ENCODE measurements at places on chromosomes 7 and 10.

GRCh38 chr10:69413221-69413865 is 3.4 kb downstream of the TACR2 start:
- no peak for DNase-seq

- DNase-seq, result no peak
Observed at GRCh38 chr7:37899712-37900247, 16.8 kb downstream of the SFRP4 start.

GRCh38 chr7:142611566-142612236 is 137.6 kb upstream of the PRSS1 start:
- DNase-seq, result no peak

DNA sequence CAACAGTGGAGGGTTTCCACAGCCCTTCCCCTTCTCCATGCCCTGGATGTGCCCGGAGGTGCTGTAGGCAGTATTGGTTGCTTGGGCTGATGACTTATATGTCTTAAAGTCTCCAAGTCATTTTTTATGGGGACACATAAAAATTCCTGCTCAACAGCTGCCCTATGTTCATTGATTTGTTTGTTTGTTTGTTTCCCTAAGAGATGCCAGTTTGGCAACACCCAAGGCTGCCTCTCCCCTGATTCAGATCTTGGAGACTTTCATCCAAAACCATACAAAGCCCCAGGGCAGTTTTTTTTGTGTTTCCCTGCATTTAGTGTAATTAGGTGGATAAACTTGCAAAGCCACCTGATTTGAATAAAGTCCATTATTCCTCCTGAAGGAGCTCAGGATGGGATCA is 115.3 kb downstream of the PLPP4 start:
- no peak for DNase-seq

- DNase-seq, result no peak
Observed at GRCh38 chr7:155694851-155695250, 50.4 kb downstream of the RBM33 start.

DNA sequence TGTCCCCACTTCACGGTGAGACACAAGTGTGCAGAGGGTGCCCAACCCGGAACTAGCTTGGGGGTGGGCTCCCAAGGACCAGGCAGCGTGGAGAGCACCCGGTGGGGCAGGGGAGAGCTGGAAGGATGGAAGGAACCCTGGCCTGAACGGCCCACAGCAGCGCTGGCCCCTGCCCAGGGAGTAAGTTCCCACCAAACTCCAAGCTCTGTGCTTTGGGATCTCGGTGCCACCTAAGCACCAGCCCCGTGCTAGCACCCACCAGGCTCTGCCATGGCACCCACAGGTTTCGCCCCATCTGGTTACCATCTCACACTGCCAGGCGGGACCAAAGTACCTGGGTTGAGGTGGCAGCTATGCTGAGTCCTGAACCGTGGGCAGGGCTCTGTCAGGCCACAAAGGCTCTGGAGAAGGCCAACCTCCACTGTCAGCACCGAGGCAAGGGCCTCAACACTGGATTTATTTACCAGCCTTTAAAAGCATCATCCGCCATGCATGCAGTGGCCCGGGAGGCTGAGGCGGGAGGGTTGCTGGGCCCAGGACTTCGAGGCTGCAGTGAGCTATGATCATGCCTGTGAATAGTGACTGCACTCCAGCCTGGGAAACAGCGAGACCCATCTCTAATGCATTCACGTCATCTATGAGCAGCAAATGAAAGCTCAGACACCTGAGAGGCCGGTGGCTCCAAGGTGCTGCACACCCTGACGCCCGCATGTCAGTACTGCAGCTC is 16.0 kb downstream of the GPER1 start:
- no peak for DNase-seq

- DNase-seq, result no peak
Observed at GRCh38 chr7:158760936-158761335, 56.3 kb upstream of the NCAPG2 start.

DNA sequence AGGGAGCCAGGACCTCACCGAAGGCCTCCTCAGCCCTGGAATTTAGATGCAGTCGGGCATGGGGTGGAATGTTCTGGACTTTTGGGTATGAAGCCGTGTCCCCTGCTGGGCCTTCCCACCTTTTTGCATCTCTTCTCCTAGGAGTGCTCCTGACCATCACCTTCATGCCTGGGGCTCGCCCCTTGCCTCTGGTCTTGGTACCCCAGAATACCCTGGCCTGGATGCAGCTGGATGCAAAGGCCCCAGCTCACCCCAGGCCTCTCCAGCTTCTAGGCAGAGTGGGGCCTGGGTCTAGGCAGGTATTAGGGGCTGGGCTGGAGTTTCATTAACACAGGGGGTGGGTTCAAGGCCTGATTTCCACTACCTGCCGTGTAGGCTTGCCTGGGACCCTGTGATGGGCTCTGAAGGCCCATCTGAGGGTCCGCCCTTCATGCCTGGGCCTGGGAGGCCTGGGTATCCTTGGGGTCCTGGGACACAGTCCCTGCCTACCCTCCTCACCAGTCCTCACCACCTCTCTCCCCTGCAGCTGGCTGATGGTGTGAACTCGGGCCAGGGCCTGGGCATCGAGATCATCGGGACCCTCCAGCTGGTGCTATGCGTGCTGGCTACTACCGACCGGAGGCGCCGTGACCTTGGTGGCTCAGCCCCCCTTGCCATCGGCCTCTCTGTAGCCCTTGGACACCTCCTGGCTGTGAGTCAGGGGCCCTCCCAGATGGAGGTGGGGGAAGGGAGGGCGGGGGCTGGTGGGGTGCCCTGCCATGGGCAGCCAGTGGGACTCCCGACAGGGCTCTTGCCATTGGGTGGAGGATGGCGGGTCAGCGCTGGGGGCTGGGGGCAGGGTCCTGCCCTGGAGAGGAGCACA is 10.1 kb downstream of the AQP1 start:
- DNase-seq, result no peak

DNA sequence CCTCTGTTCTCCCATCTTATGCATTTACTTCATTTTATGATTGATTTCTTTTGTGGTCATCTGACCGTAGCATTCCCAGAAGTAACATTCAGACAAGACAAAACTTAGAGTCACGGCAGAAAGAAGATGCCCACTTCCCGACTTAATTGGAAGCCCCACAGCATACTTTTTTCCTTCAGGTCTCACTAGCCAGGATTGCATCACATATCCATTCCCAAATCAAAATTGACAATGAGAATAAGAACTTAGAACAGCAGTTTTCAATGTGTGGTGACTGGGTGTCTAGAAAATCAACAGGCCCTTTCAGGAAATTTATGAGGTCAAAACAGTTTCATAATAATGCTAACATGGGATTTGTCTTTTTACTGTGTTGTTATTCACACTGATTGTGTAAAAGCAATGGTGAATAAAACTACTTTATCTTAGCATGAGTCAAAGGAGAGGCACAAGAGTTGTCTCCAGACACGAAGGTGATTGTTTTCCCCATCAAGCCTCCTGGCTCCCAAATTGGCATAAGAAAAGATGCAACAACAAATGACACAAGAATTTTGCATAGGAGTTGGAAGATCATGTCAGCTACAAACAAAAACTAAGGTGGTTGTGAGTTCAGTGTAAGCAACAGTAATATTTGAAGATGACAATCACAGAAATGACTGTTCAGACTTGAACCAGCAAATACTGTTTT is 493.9 kb downstream of the HTR7 start:
- no peak for DNase-seq

DNA sequence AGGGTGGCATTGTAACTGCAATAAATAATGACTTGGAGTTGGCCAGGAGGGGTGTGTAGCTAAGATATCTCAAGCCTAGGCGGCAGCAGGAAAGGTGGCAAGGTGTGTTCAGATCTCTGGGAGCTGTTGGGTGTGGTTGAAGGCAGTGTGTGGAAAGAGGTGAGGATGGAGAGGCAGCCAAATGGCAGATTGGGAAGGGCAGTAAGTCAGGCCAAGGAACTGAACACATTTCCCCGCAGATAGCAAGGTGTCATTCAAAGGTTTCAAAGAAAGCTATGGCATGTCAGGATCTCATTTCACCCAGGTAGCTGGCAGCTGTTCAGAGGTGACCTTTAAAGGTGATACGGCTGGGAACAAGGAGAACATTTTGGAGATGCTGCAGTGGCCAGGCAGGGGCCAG is 586.0 kb upstream of the MGMT start:
- no peak for DNase-seq

GRCh38 chr10:62562795-62563194 is 188.6 kb downstream of the ZNF365 start:
- DNase-seq, result no peak

- DNase-seq, result no peak
Observed at GRCh38 chr10:122550427-122550826, 10.1 kb upstream of the DMBT1 start.

- DNase-seq, result no peak
Observed at GRCh38 chr10:87635498-87636312, 24.0 kb upstream of the PAPSS2 start.

- no peak for DNase-seq
Observed at GRCh38 chr7:146641491-146641890, 524.9 kb downstream of the CNTNAP2 start.

GRCh38 chr7:117212969-117213877 is 109.6 kb downstream of the WNT2 start:
- no peak for DNase-seq

GRCh38 chr7:129391546-129392171 is 42.6 kb upstream of the STRIP2 start:
- no peak for DNase-seq

GRCh38 chr7:30027740-30028215 is 434 bp upstream of the PLEKHA8 start:
- no peak for DNase-seq

- no peak for DNase-seq
Observed at GRCh38 chr10:24239289-24240040, 30.5 kb downstream of the KIAA1217 start.

DNA sequence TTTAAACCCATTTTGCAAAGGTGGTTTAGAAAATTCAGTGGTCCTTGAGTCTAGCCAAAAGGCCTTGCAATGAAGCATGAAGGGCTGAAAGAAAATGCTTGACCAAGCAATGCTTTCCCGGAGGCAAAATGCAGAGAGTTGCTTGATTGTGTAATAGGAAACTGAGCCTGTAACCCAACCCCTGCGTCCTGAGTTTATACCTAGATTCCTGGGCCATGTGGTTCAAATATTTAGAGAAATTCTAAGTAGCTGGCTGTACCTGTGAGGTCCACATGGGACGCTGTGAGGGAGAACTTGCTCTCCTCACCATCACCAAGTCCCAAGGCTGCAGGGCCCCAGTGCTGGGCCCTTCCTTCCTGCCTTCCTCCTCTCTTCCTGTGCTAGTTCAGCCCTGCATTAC is 45.7 kb downstream of the CXCL12 start:
- DNase-seq, result no peak

DNA sequence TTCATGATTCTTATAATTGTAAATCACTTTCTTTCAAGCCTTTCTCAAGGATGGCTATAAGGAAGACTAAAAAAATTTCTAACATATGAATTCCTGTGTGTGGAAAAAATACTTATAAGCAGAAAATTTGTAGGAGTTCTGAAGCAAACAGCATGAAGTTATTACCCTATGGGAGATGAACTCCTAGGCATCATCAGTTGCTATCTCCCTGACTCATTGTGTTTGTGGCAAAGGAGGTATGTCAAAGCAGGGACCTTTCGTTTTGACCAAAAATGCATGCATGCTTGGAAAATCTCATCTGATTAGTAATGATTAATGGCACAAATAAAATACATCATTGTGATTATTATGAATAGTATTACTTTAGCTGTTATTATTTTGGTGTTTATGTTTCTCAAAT is 59.4 kb downstream of the CALCR start:
- DNase-seq, result no peak

- no peak for DNase-seq
Observed at GRCh38 chr7:28531291-28531690, 119.0 kb downstream of the CREB5 start.

DNA sequence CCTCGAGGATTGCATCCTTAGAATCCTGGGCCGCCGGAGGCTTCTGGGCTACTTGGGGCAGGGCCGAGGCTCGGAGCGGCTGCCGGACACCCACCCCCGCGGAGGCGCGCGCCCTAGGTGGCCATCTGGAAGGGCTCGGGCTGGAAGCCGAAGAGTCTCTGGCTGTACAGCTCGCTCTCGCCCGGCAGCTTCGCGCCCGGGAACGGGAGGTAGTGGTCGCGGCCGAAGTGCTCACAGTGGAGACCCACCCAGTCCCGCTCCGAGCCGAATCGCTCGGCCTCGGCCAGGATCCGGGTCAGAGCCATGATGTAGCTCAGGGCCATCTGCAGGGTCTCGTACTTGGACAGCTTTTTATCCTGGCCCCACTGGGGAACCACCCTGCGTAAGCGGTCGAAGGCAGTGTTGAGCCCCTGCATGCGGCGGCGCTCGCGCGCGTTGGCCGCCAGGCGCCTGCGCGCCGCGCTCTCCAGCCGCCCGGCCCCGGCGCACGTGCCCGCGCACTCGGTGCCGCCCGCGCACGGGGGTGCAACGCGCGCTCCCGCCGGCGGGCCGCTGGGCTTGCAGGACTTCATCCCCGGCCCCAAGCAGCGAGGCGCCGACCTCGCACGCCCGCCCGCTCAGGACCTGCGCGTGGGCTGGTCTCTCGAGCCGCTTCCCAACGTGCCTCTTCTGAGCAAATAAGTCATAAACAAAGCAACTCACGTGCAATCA is 652 bp downstream of the ATOH7 start:
- peak; percentile 6 for DNase-seq

DNA sequence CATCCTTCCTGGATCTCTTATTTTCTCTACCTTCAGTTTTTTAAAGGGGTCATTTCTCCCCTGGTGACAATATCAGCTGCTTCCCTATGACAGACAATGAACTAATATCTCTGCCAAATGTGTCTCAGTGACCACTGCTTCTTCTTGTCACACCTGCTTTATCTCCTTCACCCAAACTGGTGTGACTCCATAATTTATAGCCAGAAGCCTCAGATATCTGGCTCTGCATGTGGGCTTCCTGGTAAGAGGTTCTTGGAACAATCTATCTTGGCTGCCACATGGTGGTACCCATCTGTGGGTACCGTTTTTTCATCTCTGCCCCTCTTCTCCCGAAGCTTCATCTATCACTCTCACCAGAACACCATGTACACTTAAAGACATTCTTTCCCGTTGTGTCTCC is 37.0 kb downstream of the CPVL start:
- DNase-seq, result no peak

GRCh38 chr7:90119178-90119971 is 34.9 kb upstream of the STEAP1 start:
- DNase-seq, result no peak

DNA sequence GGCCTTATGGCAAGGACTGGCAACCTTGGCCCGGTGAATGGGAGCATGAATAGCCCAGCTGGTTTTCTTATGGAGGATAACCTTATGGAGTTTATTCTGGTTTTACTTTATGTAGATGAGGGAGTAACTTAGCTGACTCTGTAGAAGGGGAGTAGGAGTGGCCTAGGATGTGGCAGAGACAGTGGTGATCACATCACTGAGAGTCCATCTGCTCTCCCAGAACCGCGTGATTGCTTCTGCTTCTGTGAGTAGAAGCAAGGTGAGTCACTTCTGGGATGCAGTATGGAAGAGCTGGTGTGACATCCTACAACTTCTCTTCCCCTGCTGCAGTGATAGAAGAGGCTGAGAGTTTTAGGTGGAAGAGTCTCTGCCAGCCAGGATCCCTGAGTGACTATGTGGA is 129.2 kb downstream of the RPS24 start:
- no peak for DNase-seq
